Astrocyte (in vitro differentiated cells and primary cell): ENCODE measurements at places on chromosomes 6 and 20. TPM values are rescaled to one million over a fixed set of nuclear protein-coding genes. Genes with fewer than 3 reads are reported as not detected.

GRCh38 chr6:44432227-44432626 lies 44.7 kb downstream of the CDC5L start:
- H3K27me3 ChIP-seq, result no peaks in the 10 kb centered on the region
- no peak for DNase-seq
- no peaks in the 10 kb centered on the region for H3K4me1 ChIP-seq
- no peaks in the 10 kb centered on the region for H3K36me3 ChIP-seq

DNA sequence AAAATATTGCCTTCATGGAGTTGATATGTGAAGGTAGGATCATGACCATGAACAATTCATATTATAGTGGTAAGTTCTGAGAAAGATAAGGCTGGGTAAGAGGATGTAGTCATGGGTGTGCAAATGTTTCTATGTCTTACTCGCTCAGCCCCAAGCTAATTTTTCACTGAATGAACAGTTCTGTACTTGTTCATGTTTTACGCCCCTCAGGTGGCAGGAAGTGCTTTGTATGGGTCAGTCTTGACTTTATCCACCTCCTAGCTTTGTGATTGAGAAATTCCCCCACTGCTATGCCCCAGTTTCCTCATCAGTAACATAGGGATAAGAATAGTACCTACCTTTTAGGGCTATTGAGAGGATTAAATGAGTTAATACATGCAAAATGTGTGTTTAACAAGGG lies 148.2 kb upstream of the KCNG1 start:
- H3K27ac ChIP-seq, result no peak overlapping the region
- no peak overlapping the region for H3K4me3 ChIP-seq
- H3K36me3 ChIP-seq, result no peaks in the 10 kb centered on the region
- DNase-seq, result no peak
- H3K27me3 ChIP-seq, result peaks cover 15% of the 10 kb centered on the region

DNA sequence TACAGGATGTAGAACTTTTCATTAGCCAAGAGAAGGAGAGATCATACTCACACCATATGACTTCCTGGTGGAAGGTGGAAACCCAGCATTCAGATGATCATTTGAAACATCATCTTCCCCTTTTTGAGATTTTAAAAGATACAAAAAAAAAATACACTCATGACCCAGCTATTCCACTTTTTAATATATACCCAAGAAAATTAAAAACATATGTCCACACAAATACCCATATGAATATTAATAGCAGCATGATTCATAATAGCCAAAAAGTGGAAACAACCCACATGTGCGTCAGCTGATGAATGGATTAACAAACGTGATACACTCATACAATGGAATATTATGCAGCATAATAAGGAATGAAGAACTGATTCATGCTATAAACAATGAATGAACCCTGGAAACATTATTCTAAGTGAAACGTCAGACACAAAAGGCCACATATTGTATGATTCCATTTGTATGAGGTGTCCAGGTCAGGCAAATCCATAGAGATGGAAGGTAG lies 130.0 kb upstream of the SGK1 start:
- no peaks in the 10 kb centered on the region for H3K36me3 ChIP-seq
- H3K4me1 ChIP-seq, result peaks cover 19% of the 10 kb centered on the region
- no peaks in the 10 kb centered on the region for H3K27me3 ChIP-seq
- H3K4me3 ChIP-seq, result no peak overlapping the region

- no peak overlapping the region for H3K4me3 ChIP-seq
- H3K36me3 ChIP-seq, result peaks cover 13% of the 10 kb centered on the region
- H3K27me3 ChIP-seq, result no peaks in the 10 kb centered on the region
- no peaks in the 10 kb centered on the region for H3K4me1 ChIP-seq
- no peak overlapping the region for H3K27ac ChIP-seq
- no peak for DNase-seq
These were observed 143.7 kb downstream of the REV3L start for GRCh38 chr6:111339294-111339693.

DNA sequence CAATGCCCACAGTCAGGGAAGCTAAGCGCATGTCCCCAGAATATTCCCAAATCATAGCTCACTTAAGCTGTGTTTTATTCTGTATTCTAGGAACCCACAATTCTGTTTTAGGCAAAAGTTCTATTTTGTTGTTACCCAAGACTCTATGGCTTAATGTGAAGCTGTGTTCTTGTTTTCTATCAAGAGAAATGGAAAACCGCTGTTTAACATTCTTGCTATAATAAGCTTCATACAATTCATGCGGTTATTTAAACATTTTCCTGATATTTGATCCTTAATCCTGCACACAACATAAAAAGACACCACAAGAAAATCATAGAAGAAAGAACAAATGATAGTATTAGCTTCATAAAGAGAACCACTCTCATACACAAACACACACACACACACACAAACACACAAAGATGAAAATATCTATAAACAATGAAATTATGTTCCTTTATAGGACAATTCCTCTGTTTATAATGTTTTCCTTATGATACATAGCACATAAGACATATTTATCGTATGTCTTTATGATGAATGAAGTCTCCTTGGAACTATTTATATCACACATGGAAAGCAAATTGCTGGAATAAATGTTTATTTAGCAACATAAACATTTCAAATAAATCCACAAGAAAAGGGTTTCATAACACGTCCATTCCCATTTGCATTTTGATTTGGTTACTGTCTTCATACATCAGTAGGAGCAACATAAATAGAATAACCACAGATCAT lies 16.4 kb upstream of the COL21A1 start:
- no peak overlapping the region for H3K27ac ChIP-seq
- no peaks in the 10 kb centered on the region for H3K36me3 ChIP-seq
- H3K4me1 ChIP-seq, result no peaks in the 10 kb centered on the region
- DNase-seq, result no peak
- H3K27me3 ChIP-seq, result peaks cover 2% of the 10 kb centered on the region
- no peak overlapping the region for H3K4me3 ChIP-seq

- no peaks in the 10 kb centered on the region for H3K4me1 ChIP-seq
- H3K36me3 ChIP-seq, result no peaks in the 10 kb centered on the region
- no peak for DNase-seq
- H3K4me3 ChIP-seq, result no peak overlapping the region
- no peak overlapping the region for H3K27ac ChIP-seq
These were observed 39.4 kb downstream of the HNF4A start for GRCh38 chr20:44394702-44395460.

- no peaks in the 10 kb centered on the region for H3K27me3 ChIP-seq
- no peak overlapping the region for H3K4me3 ChIP-seq
- peak; percentile 80 for DNase-seq
These were observed 112.5 kb downstream of the WDR27 start for GRCh38 chr6:169589293-169589692.

DNA sequence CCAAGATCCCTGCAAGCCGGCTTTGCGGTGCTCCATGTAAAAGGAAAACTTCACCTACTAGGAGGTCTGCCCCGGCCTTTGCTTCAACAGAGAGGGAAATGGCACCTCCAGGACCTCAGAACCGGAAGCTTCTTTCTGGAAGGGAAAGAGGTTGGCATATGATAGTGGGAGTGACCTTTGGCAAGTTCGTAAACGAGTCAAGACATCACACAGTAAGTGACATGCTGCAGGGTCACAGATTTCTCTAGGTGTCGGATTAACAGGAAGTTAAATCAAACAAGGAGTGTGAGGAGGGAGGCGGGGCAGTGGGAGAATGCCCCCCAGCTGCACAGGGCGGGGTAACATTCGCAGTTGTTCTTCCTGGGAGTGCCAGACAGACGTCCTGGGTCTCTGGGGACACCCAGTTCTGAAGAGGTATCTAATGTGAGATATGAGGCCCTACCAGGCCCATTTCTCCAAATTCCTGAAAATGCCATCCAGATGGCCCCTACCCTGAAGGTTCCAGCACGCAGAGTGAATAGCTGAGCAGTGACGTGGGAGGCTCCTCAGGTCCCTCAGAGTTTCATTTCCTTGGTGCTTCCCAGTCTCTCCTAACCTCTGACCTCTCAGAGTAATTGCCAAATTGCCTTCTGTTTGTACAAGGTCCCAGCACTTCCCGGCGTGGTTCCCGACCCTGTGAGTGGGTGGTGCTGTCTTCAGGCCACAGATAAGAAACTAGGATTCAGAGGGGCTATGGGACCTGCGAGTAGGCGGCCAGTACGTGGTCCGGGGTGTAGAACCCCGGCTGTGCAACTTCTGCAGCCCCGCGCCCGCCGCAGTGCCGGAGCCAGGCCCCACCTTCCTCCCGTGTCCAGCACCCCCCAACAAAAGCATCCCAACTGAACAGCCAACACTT lies 1.9 kb downstream of the RRBP1 start:
- peaks cover 39% of the 10 kb centered on the region for H3K36me3 ChIP-seq
- H3K4me3 ChIP-seq, result peak overlapping the region; percentile 88
- peaks cover 20% of the 10 kb centered on the region for H3K4me1 ChIP-seq

DNA sequence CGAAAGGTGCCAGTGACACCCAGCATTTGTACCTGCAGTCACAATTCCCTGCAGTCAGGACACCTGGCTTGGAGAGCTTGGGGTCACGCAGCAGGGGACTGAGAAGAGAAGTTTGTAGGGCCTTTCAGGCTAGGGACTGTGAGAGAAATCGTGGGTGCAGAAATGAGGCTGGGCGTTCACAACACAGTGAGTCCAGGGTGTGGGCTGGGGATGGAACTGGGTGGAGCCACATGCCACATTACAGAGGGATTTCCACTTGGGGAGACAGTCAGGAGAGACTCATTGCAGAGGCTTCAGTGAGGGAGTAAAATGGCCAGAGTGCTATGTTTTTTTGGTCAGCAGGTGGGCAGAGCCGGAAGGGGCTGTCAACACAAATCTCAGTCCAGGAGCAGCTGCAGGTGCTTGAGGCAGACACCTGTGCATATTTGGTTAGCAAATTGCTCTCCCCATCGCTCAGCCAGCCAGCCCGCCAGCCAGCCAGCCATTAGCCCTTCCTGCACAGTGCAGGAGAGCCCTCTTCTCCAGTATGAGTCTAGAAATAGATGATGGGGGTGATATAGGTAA lies 7.4 kb downstream of the ITPR3 start:
- no peak for DNase-seq
- no peak overlapping the region for H3K4me3 ChIP-seq
- H3K27ac ChIP-seq, result no peak overlapping the region

DNA sequence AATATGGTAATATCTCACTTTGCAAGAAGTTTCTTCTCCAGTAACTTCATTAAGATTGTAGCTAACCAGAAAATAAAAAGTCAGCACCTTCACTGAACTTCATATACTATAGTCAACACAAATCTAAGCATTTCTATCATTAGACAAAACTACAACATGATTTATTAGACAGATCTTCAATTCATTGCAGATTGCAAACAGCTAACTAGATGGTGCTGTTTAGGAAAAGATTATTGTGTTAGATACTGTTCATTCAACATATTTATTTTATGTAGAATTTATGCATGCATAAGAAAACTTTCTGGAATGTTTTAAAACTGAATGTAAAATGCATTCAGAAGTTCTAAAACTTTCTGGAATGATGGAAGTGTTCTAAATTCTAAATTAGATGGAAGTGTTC lies 442.1 kb downstream of the HTR1B start:
- no peak overlapping the region for H3K4me3 ChIP-seq
- no peaks in the 10 kb centered on the region for H3K36me3 ChIP-seq
- no peaks in the 10 kb centered on the region for H3K4me1 ChIP-seq
- no peak for DNase-seq
- H3K27ac ChIP-seq, result no peak overlapping the region
- H3K27me3 ChIP-seq, result no peaks in the 10 kb centered on the region

DNA sequence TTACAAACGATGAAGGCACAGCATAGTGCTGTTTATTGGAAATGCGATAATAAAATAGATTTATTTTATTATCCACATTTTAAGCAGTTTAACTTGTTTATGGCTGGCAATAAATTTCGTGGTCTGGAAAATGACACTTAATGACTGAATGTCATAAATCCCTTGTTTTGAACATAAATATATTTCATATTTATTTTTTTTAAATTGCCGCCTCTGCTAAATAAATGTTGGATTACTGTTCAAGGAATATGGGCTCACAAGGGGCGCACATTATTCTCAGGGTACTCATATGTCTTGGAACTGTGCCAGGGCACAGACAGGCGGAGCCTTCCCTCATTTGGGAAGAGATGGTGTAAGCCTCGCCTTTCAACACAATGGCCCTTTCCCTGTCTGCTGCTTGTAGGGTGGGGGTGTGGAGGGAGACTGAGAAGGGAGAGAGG lies 134.3 kb downstream of the PXDC1 start:
- H3K27ac ChIP-seq, result no peak overlapping the region
- no peaks in the 10 kb centered on the region for H3K36me3 ChIP-seq
- H3K4me3 ChIP-seq, result no peak overlapping the region
- H3K27me3 ChIP-seq, result peaks cover 4% of the 10 kb centered on the region

DNA sequence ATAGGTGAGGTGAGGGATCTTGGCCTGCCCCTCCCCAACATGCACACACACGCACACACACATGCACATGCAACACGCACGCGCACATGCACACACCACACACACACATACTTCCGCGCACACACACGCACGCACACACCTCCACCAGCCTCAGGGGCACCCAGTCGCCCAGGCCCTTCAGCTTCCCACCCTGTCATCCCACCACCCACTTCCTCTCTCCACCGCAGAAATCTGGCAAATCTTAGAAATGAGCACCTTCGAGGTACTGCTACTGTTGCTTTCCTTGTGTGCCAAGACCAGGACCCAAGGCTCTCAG lies 1.2 kb downstream of the SPDEF start:
- H3K27me3 ChIP-seq, result no peaks in the 10 kb centered on the region
- DNase-seq, result no peak
- no peaks in the 10 kb centered on the region for H3K4me1 ChIP-seq
- H3K4me3 ChIP-seq, result no peak overlapping the region

The C20orf141 gene
- not detected in 2 replicates for total RNA-seq

The TRIM15 gene
- not detected in 2 replicates for total RNA-seq

The TGM2 gene
- total RNA-seq, result 48.2 and 98.9 TPM in 2 replicates

The AHI1 gene
- total RNA-seq, result 14.2 and 16.6 TPM in 2 replicates

The TNFRSF6B gene
- total RNA-seq, result 2.0 and 2.8 TPM in 2 replicates

The LYRM2 gene
- total RNA-seq, result 33.7 and 39.2 TPM in 2 replicates

The NMBR gene
- not detected in 2 replicates for total RNA-seq
